Glutamatergic neuron (in vitro differentiated cells): ENCODE measurements at places on chromosomes 1 and 21. TPM values are rescaled to one million over a fixed set of nuclear protein-coding genes. Genes with fewer than 3 reads are reported as not detected.

The SYCP1 gene
- not detected for total RNA-seq

The CA14 gene
- 1.5 TPM for total RNA-seq

DNA sequence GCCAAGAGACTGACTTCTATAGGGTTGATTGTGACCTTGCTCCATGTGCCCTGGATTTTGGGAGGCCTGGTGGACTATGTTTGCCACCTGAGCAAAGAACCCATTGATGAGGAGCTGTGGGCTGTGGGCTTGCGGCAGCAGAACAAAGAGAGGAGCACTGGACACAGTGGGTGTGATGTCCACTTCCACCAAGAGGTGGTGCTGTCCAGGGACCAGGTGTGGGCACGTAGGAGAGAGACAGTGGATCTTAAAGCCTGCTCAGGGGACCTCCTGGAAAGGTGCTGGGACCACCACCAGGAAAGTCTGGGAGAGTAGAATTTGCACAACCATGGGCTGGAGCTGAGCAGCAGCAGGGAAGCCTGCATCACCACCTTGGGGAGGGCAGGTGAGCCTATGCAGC is 106.7 kb upstream of the ETS2 start:
- peak; percentile 22 for DNase-seq

The ESRRG gene
- 9.0 TPM for total RNA-seq

DNA sequence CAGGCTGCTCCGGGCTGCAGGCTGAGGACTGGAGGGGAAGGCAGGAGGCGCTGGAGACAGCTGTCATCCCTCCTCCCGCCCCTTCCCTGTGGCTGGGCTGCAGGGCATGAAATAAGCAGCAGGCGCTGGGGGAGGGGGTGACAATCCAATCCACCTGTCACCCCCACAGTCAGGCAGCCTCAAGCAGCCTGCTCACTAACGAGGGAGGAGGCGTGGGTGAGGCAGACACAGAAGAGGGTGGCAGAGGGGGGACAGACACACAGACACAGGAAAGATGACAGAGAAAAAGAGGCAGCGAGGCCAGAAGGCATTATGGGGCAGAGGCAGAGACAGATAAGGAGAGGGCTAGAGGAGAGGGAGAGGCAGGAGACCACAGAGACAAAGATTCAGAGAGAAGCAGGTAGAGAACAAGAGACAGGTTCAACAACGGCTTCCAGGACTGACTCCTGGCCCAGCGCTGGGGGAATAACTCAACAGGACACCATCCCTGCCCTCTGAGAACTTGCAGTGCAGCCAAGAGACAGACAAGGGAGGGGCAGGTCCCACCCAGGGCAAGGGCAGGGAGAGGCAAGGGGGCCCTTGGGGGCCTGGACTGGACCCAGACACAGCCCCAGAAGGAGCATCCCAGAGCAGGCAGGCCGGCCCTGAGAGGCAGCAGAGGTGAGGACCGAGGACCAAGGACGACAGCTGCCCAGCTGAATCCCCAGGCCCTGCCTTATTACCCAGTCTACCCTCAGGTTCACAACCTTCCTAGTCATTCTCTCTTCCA is 11.2 kb downstream of the MEF2D start:
- peak; percentile 92 for DNase-seq

GRCh38 chr1:11045428-11046269 is 1.4 kb downstream of the MASP2 start:
- DNase-seq = peak; percentile 74

DNA sequence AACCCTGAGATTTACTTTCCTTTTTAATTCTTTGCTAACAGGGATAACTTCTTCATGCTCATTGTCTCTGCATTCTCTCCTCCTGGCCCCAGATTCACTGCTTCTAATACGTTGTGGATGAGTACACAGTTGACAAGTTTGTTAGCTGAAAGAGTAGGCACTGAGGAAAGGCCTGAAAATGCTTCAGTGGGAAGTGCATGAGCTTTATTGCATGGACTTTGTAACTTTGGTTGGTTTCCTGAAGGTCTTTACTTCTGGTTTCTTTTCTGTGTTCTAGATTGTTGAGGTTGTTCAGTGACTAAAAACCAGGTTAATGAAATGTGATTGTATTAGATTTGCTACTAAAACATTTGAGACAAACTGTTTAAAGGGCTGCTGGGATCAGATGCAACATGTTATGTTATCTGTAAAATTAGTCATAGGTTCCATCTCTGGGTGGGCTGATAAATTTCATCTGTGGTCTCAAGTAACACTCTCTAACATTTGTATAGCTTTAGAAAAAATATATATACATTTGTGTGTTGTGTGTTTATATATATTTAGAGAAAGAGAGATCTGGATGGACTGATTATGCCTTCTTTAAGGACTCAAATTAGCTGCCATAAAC is 19.1 kb downstream of the LRIG2 start:
- DNase-seq = no peak

The PROK1 gene
- not detected for total RNA-seq

GRCh38 chr21:36698385-36698980 is 432 bp upstream of the SIM2 start:
- peak; percentile 68 for DNase-seq

The CYP4A22 gene
- 0.17 TPM for total RNA-seq

- no peak for DNase-seq
Measured at GRCh38 chr1:172473302-172473701, 29.4 kb upstream of the PIGC start.

The SAMD11 gene
- 46.2 TPM for total RNA-seq

The CYP4X1 gene
- total RNA-seq = 0.81 TPM

DNA sequence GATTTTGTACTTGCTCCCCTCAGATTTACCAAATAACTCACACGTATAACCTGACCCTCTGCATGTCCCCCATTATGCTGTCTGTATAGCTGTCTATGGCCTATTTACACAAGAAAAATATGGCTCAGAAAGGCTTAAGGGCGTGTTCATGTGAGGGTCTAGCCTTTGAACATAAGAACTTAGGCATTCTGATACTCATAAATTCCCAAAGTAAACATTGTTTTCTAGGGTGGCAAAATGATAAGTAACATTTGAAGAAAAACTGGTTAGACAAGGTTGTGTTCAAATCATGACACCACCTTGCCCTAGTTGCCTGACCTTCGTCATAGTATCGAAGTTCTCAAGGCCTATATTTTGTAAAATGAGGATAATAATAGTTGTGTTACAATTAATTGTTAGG is 394.6 kb downstream of the LRRIQ3 start:
- DNase-seq = no peak
